ENCODE measurements at places on chromosomes 13 and 19.

- DNase-seq = no peak
Observed at GRCh38 chr19:10389863-10390262, 9.5 kb upstream of the TYK2 start.

DNA sequence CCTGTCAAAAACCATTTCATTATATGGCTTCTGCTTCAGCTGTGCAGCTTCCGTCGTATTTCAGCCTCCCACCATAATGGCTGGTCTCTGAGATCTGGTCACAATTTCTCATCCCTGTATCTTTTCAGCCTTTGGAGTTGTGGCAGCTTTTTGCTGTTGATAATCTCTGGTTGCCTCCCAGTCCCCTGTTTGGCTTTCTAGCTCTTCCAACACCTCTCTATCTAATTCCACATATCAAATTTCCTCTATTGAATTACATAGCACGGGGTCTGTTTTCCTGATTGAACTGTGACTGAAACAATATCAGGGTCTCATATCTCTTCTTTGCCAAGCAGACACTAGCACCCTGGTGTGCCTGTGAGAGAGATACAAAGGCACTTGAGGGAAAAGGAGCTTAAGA, 222.1 kb upstream of the OBI1 start:
- no peak for DNase-seq

- no peak for DNase-seq
Observed at GRCh38 chr19:41612483-41612882, 14.4 kb downstream of the CEACAM4 start.

GRCh38 chr13:112696001-112696868, 6.4 kb downstream of the ATP11A start:
- no peak for DNase-seq

DNA sequence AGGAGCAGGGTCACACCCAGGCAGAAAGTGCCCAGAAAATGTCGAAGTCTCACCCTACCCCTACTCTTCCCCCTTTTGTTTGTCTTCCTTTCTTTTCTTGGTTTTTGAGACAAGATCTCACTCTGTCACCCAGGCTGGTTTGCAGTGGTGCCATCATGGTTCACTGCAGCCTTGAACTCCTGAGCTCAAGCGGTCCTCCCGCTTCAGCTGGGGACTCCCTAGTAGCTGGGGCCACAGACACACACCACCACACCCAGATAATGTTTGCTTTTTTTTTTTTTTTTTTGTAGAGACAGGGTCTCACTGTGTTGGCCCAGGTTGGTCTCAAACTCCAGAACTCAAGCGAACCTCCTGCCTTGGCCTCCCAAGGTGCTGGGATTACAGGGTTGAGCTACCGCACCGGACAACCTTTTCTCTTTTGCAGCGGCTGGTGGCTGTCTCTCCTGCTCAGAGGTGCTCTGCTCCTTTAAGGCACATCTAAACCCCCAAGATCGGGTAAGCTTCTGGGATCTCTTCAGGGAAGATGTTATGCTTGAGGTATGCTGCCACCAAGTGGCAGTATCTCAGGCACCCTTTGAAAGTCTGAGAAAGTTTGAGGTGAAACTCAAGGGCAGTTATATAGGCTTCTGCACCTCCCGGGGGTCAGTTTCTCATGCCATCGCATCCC, 22.4 kb upstream of the EBI3 start:
- no peak for DNase-seq

GRCh38 chr13:74158571-74159352, 24.6 kb upstream of the KLF12 start:
- no peak for DNase-seq

GRCh38 chr19:10112895-10113591, 1.6 kb downstream of the P2RY11 start:
- no peak for DNase-seq

GRCh38 chr13:86760620-86761019, 910.6 kb upstream of the SLITRK5 start:
- no peak for DNase-seq

DNA sequence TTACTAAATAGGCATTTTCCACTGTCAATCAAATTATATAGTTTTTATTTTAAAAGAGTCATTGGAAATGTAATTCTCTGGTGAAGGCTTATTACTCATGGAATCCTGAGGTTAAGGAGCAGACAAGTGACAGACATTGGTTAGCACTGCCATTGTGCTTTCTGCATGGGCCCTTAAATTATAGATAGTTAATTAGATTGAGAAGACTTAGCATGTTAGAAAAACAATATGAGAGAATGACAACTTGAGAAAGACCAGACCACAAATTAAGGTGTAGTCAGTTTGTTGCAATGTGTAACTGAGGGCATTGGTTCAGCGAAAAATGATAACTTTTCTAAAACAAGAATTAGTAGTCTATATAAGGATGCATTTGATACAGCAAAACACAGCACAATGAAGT, 195.5 kb downstream of the SLITRK6 start:
- no peak for DNase-seq

DNA sequence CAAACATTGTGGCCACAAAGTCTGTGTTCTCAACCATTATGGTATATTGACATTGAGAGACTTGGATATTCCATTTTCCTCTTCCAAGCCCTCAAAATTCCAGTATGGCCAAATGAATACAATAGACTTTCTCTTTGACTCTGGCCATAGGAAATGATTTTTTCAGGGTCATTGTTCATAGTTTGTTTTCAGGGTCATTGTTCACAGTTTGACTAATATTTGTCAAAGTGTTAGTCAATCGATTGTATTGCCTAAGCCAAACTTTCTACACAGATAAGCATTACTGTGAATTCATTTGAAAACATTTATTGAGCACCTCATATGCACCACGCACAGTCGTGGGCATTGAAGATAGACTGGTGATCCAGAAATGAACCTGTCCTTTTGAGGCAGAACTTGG, 22.9 kb upstream of the FAM216B start:
- no peak for DNase-seq
